Neural crest cell (in vitro differentiated cells): ENCODE measurements at places on chromosomes 4 and X. TPM values are rescaled to one million over a fixed set of nuclear protein-coding genes. Genes with fewer than 3 reads are reported as not detected.

Gene TMPRSS11A
- total RNA-seq: not detected in 2 replicates

DNA sequence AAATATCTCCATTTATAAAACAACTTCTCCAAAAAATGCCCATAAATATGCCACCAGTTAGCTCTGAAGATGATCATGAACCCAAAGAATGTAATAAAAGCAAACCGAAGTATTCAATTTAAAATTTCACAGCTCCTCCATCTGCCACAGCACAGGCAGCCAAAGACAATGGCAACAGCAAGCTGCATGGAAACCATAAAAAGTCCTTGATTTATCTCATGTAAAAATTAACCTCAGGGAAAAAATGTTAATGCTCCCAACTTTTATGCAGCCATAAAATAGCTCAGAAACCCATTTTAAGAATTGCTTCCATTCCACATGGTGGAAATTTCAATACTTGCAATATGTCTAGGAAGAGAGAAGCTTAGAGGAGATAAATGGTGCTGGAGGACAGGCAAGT, 132.3 kb upstream of the ARHGEF9 start:
- H3K27me3 ChIP-seq: no peaks in the 10 kb centered on the region
- no peak overlapping the region for H3K27ac ChIP-seq
- DNase-seq: no peak
- no peak overlapping the region for H3K4me3 ChIP-seq
- H3K36me3 ChIP-seq: peaks cover 4% of the 10 kb centered on the region

Gene GNRHR
- total RNA-seq: not detected in 2 replicates

GRCh38 chr4:102504941-102505340, 3.8 kb downstream of the NFKB1 start:
- H3K27me3 ChIP-seq: no peaks in the 10 kb centered on the region
- H3K27ac ChIP-seq: no peak overlapping the region
- H3K4me1 ChIP-seq: peaks cover 35% of the 10 kb centered on the region
- DNase-seq: no peak
- H3K36me3 ChIP-seq: no peaks in the 10 kb centered on the region
- peak overlapping the region; percentile 31 for H3K4me3 ChIP-seq

DNA sequence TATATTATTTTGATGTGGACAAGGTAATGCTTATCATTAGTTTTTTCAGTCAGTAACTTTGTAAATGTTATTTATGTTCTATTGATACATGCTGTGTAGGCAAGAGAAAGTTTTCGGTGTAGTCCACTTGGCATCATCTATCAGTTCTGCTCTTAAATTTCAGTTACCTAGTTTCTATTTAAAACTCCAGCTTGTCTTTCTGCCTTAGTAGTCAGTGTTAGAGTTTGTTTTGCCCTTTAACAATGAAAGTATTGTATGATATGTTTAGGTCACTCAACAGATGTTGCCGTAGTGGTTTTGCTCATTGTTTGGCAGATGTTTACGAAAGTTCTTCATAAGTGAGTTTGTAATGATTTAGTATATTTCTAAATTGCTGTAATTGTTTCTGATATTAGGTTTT, 34.9 kb upstream of the FHDC1 start:
- no peak overlapping the region for H3K27ac ChIP-seq
- peaks cover 8% of the 10 kb centered on the region for H3K36me3 ChIP-seq
- peaks cover 34% of the 10 kb centered on the region for H3K4me1 ChIP-seq

DNA sequence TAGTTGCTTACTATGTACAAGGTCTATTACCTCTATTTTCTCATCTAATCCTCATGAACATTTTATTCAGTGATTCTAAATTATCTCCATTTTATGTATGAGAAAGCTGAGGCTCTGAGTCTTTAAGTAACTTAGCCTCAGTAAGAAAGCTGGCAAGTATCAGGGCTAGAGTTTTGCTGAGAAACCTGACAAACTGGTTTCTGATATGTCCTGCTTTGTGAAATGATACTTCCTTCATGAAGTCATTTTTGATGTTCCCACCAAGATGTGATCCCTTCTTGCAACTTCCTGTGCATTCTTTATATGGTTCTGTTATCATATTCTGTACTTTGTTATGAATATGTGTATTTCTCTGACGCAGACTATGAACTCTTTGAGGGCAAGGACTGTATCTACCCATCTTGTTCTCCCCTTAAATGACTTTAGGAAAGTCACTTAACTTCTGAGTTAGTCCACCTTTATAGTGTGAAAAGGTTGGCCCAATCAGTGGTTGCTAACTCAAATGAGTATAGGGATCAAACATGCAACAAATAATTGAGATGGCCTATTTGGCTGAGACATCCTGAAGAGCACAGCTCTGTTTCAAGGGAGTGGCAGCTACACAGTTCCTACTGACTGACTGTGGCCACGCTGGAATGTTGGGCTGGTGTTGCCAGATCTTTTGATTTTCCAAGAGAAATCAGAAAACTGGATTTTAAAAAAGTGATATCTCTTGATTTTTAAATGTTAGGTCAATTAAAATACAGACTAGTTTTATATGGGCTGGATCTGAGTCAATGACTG, 127.9 kb upstream of the AMOT start:
- H3K4me3 ChIP-seq: no peak overlapping the region
- H3K27ac ChIP-seq: no peak overlapping the region
- DNase-seq: no peak
- H3K4me1 ChIP-seq: no peaks in the 10 kb centered on the region
- H3K27me3 ChIP-seq: no peaks in the 10 kb centered on the region
- H3K36me3 ChIP-seq: no peaks in the 10 kb centered on the region

Gene USP26
- total RNA-seq: not detected in 2 replicates

- H3K27me3 ChIP-seq: no peaks in the 10 kb centered on the region
- H3K4me3 ChIP-seq: no peak overlapping the region
- peaks cover 18% of the 10 kb centered on the region for H3K36me3 ChIP-seq
- peaks cover 40% of the 10 kb centered on the region for H3K4me1 ChIP-seq
- no peak for DNase-seq
- H3K27ac ChIP-seq: no peak overlapping the region
These were observed 35.3 kb upstream of the HGFAC start for GRCh38 chr4:3406431-3406830.

DNA sequence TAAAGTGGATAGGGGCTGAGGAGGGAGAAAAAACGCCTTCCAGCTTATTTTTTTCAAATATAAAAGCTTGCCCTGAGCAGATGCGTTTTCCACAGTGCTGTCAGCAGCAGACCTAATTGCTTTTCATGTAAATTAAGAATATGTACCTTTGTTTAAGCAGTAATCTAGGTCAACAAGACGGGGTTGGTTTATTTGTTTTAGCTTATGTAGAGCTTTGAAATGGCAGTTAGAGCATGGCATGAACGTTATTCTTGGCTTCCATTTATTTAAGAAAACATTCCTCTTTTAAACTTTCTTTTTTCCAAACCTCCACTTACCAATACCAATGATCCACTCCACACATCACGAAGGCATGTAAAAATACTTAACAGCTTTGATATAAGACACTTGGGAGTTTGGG, 220.3 kb upstream of the TENM3 start:
- H3K36me3 ChIP-seq: peaks cover 7% of the 10 kb centered on the region
- H3K27ac ChIP-seq: no peak overlapping the region

Gene BGN
- 80.6 and 85.2 TPM in 2 replicates for total RNA-seq

GRCh38 chrX:6683353-6683752, 148.4 kb upstream of the VCX3A start:
- H3K4me1 ChIP-seq: peaks cover 11% of the 10 kb centered on the region
- no peak overlapping the region for H3K4me3 ChIP-seq
- DNase-seq: no peak
- peaks cover 48% of the 10 kb centered on the region for H3K27me3 ChIP-seq
- no peak overlapping the region for H3K27ac ChIP-seq

Gene IGSF1
- total RNA-seq: 3.8 and 3.9 TPM in 2 replicates

GRCh38 chrX:70260104-70260503, at the start of gene P2RY4:
TSS of gene P2RY4 (minus strand) at chrX:70260204. CDS start at chrX:70259624, 580 bp downstream.
- no peak within 1 kb of the TSS for H3K4me3 ChIP-seq
- H3K27me3 ChIP-seq: peaks cover 7% of the 10 kb centered on the region
- no peak for DNase-seq

Gene HAND2
- not detected in 2 replicates for total RNA-seq

DNA sequence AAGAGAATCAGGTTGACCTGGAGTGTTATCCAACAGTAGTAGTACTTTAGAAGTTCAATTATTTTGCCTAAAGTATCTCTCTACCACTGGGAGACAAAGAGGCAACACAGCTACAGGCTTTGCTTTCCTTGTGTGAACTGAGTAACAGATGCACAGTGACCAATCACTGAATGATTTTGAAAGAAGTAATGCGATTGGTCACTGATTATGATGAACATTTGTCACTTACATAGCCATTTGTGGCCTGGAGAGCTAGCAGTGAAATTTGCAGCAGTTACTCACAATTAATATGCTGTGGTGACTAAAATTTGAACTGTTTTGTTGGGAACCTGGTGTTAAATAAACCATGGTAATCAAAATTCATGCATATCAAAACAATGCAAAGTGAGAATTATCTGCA, 508.7 kb upstream of the DIPK2B start:
- H3K27ac ChIP-seq: no peak overlapping the region
- no peaks in the 10 kb centered on the region for H3K36me3 ChIP-seq
- no peaks in the 10 kb centered on the region for H3K27me3 ChIP-seq
- H3K4me3 ChIP-seq: no peak overlapping the region
- DNase-seq: no peak

Gene SPARCL1
- total RNA-seq: 7.8 and 8.6 TPM in 2 replicates

DNA sequence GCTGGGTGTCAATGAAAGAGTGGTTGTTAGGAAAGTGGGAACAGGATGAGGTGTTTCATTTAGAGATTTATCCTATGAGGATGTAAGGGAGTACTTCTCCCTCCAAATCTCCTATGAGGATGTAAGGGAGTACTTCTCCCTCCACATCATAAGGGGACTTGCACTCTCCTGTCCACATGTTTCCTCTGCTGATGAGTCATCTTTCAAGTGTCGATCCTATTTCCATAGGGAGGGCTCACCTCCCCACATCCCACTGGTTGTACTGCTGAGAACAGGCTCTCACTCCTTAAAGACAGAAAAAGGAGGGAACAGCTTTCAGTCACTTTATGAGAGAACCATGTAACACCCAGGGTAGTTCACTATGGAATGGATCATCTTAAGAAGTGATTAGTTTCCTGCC, 65.0 kb downstream of the INPP4B start:
- H3K4me1 ChIP-seq: no peaks in the 10 kb centered on the region
- no peaks in the 10 kb centered on the region for H3K27me3 ChIP-seq
- H3K27ac ChIP-seq: no peak overlapping the region
- no peak for DNase-seq

Gene CDKL5
- total RNA-seq: 3.7 and 4.0 TPM in 2 replicates

Gene LRIT3
- total RNA-seq: 0.14 and 0.19 TPM in 2 replicates

Gene BEX4
- total RNA-seq: 52.3 and 63.0 TPM in 2 replicates

- H3K4me3 ChIP-seq: no peak overlapping the region
- no peaks in the 10 kb centered on the region for H3K36me3 ChIP-seq
- H3K27me3 ChIP-seq: no peaks in the 10 kb centered on the region
- peak overlapping the region; percentile 44 for H3K27ac ChIP-seq
These were observed 121.6 kb upstream of the IGFBP7 start for GRCh38 chr4:57231781-57232180.

- no peak for DNase-seq
- H3K4me1 ChIP-seq: peaks cover 12% of the 10 kb centered on the region
- no peaks in the 10 kb centered on the region for H3K36me3 ChIP-seq
- no peak overlapping the region for H3K4me3 ChIP-seq
These were observed 195.0 kb upstream of the HS3ST1 start for GRCh38 chr4:11623726-11624037.

Gene TREX2
- 0.77 and 1.6 TPM in 2 replicates for total RNA-seq

DNA sequence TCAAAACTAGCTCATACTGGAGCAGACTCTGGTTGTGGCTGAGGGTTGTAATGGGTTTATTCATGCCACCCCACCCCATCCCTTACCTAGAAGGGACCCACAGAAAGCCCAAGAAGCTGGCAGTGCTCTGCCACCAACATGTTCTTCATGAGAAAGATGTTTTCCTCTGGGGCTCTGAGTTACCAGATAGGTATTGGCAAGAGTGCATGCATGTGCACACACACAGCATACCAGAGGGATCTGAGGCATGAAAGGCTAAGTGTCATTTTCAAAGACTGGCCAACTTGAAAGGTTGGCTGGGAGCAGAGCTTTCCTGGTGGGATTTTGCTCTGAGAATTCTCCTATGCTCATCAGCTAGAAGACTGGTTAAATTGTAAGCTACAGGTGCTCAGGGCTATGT, 65.2 kb downstream of the PHOX2B start:
- no peaks in the 10 kb centered on the region for H3K27me3 ChIP-seq
- DNase-seq: no peak
- no peak overlapping the region for H3K4me3 ChIP-seq
- H3K4me1 ChIP-seq: peaks cover 15% of the 10 kb centered on the region
- H3K36me3 ChIP-seq: peaks cover under 1% of the 10 kb centered on the region

Gene TLR8
- total RNA-seq: not detected in 2 replicates

DNA sequence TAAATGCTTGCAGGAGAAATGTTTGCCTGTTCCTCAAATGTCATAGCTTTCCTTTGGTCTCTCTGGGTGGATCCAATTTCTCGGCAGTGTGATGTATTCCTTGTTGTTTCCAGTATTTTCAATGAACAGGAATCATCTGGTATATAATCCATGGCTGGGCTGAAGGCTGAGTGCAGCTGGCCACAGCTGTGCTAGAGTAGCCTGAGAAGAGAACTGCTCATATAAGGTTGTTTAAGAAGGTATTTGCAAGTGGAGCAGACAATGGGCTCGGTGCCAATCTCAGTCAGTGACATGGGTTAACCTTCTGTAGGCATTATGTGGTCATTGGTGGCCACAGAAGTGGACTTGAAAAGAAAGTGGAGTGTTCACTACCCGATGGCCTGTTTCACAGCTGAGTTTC, 390.3 kb downstream of the SPRY1 start:
- H3K4me1 ChIP-seq: peaks cover 24% of the 10 kb centered on the region
- H3K36me3 ChIP-seq: no peaks in the 10 kb centered on the region
- no peak for DNase-seq

DNA sequence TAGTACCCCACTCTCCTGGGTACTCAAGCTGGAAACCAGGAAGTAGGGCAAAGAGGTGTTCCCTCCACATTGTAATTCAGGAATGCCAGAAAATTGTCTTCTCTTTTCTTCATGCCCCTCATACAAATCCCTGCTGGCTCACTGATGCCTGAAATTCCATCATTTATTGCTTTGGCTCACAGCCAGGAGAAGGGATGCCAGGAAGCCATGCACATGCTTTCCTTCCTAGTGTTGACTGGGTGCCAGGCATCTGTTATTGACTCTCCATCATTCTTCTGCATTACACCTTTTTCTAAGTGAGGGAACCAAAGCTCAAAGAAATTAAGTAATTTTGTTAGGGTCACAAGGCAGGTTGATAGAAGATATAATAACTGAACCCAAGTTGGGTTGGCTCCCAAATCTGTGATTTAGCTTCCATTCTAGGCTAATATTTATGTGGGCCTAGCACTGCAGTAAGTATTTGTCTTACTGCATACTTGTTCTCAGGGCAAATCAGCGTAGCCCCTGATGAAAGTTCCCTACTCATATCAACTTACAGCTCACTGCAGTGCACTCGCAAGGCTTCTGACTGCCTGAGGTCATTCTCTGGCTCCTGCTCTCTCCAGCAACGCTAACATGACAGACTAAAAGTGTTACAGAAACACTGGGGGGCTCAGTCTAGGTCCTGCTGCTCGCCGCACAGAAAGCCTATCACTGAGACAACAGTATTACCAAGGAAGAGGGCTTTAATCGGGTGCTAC, 89.0 kb downstream of the TRAPPC11 start:
- no peaks in the 10 kb centered on the region for H3K27me3 ChIP-seq
- no peaks in the 10 kb centered on the region for H3K4me1 ChIP-seq
- H3K4me3 ChIP-seq: no peak overlapping the region
- DNase-seq: no peak
- H3K27ac ChIP-seq: no peak overlapping the region
